Fibroblast of skin of left biceps (primary cell): ENCODE measurements at places on chromosomes 6 and 20.
A peak's percentile ranks its signal among the peaks of the same experiment; 100 is the strongest.

DNA sequence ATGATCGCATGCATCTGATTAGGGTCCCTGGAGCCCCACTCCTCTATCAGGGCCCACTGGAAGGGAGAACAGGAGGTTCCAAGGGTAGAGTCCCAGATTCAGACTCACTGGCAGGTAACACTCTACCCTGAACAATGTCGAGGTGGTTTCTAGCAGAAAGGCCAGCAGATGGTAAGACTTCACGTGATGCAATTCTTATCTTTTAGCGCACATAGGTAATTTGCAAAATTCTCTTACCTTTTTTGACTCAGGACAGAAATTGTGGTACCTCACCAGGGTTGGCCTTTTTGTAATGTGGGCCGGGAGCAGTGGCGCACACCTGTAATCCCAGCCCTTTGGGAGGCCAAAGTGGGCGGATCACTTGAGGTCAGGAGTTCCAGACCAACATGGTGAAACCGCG, 228.1 kb upstream of the JARID2 start:
- no peak for DNase-seq

DNA sequence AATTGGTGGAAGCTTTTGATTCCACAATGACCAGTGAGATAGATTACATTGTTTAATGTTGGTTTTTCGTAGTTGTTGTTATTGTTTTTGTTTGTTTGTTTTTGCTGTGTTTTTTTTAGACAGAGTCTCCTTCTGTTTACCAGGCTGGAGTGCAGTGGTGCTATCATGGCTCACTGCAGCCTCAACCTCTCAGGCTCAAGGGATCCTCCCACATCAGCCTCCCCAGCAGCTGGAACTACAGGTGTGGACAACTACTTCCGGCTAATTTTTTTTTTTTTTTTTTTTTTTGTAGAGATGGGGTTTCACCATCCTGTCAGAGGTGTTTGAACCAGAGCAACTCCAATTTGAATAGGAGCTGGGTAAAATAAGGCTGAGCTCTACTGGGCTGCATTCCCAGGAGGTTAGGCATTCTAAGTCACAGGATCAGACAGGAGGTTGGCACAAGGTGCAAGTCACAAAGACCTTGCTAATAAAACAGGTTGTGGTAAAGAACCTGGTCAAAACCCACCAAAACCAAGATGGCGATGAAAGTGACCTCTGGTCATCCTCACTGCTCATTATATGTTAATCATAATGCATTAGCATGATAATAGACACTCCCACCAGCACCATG, 10.9 kb upstream of the AKAP12 start:
- DNase-seq, result no peak

DNA sequence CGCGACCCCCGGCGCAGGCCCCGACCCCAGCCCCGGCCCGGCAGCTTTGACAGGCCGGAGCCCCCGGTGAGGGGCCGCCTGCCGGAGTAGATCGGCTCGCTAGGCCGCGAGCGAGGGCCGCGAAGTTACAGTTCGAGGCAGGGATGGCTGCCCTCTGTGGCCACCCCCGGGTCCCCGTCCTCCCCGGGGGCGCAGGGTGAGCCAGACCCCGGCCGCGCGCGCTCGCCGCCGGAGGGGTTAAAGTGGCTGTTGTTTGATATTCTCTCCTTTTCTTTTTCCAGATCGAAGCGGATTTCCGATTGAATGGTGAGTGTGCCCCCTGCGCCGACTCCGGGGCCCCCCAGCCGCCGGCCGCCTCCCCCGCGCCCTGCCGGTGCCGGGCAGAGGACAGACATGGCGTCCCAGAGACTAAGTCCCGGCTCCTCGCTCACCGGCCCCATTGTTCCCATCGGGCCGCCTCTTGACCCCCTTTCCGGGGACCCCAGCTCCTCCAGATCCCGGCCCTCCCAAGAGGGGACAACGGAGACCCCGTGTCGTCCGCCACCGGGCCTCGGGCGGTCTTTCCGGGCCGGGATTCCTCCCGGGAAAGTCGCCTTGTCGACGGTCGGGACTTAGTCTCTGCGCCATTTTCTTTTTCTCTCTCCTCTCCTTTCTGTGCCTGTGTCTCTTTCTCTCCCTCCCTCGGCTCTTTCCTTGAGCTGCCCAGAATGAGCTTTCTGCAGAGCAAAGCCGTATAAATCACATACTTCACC, 704 bp downstream of the TOP1 start:
- DNase-seq, result no peak

- DNase-seq, result no peak
These were observed 22.7 kb downstream of the LYRM2 start for GRCh38 chr6:89615882-89616281.

- DNase-seq, result no peak
These were observed 223.0 kb downstream of the HIVEP2 start for GRCh38 chr6:142722012-142722411.

GRCh38 chr6:163324688-163325389, 89.7 kb upstream of the QKI start:
- no peak for DNase-seq

- no peak for DNase-seq
These were observed 64.7 kb upstream of the APCDD1L start for GRCh38 chr20:58579819-58580473.

- no peak for DNase-seq
These were observed 881.1 kb downstream of the EPHA7 start for GRCh38 chr6:92538275-92538674.

DNA sequence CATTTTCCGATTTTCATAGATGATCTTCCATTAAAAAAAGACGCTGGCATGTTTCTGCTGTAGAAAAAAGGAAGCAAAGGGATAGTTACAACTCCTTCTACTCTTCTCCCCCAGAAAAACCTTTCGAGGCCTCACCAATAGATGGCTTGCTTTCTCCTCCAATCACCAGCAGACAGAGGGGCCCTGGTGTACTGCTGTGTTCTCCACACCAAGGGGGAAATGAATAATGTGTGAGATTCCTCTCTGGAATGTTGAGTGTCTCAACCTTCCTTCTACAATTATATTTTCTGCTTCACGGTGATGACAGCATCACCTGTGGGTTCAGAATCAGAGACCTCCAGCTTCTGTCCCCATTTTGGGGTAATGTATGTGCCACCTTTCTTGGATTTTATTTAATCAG, 185.7 kb upstream of the FLRT3 start:
- DNase-seq, result no peak

- DNase-seq, result peak; percentile 16
These were observed 92.1 kb downstream of the TASP1 start for GRCh38 chr20:13546497-13547131.

- no peak for DNase-seq
These were observed 3.6 kb downstream of the AVP start for GRCh38 chr20:3080939-3081388.

DNA sequence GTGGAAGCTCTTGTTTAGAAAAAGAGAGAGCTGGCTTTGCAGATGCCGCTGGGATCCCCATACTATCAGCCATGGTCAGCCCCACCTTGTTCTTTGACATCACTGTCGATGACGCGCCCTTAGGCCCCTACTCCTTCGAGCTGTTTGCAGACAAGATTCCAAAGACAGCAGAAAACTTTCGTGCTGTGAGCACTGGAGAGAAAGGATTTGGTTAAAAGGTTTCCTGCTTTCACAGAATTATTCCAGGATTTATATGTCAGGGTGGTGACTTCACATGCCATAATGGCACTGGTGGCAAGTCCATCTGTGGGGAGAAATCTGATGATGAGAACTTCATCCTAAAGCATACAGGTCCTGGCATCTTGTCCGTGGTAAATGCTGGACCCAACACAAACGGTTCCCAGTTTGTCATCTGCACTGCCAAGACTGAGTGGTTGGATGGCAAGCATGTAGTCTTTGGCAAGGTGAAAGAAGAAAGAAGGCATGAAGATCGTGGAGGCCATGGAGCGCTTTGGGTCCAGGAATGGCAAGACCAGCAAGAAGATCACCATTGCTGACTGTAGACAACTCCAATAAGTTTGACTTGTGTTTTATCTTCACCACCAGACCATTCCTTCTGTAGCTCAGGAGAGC, 2.4 kb upstream of the BLCAP start:
- no peak for DNase-seq

DNA sequence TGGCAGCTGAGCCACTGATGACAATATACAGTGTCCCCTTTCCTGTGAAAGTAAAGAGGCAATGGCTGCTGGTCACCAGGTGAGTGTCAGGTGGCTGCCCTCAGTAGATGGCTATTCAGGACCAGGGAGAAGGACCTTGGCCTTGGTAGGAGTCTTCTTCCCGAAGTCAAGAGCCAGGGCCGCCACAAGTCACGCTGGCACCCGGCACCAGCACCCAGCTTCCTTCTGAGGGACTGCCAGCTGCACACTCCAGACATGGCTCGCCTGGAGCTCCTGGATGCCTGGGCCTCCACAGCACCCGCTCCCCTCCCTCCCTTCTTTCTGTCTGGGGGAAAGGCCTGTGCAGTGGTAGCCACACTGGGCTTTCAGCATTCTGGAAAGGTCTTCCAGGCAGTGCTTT, 126.9 kb downstream of the TMEM242 start:
- DNase-seq, result no peak

DNA sequence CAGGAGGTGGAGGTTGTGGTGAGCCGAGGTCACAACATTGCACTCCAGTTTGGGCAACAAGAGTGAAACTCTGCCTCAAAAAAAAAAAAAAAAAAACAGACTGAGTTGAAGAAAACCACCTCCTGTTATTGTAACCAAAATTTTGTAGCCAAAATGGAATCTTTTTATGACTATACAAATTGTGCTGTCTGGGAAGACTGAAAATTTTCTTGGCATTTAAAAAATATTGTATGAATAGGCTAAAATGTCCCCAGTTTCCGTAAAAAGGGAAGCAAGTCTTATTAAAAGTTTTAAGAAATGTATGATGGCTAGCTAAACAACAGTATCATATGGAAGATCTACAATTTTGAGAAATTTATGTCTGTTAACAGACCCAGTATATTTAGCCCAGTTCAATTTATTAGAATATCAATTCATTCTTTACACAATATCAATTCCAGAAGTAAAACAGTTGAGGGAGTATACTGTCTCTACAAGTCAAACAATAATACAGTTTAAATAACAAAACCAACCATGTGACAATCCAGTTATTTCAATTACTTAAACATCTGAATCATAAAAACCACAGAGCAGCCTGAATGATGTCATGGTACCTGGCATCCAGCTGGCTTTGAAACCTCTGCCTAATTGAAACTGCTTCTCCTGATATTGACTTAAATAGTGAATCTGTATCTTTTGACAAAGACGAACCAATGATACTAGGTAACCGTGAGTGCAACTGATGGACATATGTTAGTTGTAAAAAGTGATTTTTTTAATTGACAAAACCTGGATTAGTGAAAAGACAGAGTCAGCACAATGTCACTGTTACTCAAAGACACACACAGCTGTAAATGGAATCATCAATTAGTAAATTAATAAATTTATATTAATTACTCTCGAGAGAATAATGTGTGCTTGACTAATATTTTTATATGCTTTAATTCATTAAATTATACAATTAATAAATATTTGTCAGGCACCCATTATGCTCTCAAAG, 166.6 kb upstream of the MARCKS start:
- peak; percentile 62 for DNase-seq

- DNase-seq, result no peak
These were observed 941.0 kb upstream of the ADGRB3 start for GRCh38 chr6:67694127-67694526.

DNA sequence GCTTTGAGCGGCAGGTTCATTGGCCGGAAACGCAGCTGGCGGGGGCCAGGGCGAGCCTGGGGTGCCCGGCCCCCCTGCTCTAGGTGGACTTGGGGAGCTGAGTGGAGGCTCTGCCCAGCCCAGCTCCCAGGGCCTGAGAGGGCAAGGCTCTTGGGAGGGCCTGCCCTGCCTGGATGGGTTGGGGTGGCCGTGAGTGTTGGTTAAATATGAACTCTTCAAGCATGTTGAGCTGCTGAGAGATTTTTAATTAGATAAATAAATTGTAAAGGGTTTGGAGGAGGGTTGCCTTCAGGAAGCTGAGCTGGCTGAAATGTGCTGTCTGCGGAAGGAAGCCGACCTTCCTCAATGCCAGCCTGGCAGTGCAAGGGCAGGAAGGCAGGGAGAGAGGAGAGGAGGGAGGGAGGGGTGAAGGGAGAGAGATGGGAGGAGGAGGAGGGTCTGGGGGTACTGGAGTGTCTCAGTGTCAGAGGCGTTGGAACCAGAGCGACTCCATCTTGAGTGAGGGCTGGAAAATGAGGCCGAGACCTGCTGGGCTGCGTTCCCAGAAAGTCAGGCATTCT, 39.4 kb upstream of the PMEPA1 start:
- DNase-seq, result no peak

DNA sequence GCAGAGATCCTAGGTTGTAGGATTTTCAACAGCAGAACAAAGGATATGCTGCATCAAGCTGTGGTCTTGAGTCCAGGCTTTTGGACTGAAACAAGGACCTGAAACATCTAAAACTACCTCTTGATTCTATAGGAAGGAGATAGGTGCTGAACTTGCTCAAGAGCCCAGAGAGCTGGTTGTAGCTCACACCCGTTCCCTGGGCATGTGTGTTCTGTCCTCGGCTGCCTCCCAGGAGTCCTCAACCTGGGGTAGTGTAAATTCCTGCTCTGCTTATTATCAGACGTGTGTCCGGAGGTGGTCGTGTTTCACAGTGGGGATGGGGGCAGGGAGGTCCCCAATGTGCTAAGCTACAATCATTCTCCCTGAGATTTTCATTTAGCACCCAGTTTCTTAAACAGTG, 4.8 kb downstream of the NOP56 start:
- no peak for DNase-seq

- DNase-seq, result no peak
These were observed 33.5 kb downstream of the CYB5R4 start for GRCh38 chr6:83893024-83893423.

- DNase-seq, result no peak
These were observed 38.2 kb downstream of the NOX3 start for GRCh38 chr6:155417454-155417853.

GRCh38 chr6:161238500-161238899, 35.4 kb downstream of the AGPAT4 start:
- DNase-seq, result no peak

DNA sequence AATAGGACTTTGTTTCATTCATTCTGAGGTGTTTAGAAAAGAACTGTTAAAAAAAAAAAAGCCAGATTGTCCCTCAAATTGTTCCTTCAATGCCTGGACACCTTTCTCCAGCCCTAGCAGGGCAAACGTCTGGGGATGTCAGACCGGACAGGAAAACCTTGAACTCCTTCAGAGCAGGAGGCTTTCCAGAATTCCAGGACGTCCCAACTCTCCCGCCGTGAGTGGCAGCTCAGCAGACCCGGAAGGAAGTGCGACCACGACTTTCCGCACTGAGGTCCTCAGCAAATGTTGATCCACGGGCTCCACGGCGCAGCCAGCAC, 139.1 kb downstream of the DLL1 start:
- no peak for DNase-seq

DNA sequence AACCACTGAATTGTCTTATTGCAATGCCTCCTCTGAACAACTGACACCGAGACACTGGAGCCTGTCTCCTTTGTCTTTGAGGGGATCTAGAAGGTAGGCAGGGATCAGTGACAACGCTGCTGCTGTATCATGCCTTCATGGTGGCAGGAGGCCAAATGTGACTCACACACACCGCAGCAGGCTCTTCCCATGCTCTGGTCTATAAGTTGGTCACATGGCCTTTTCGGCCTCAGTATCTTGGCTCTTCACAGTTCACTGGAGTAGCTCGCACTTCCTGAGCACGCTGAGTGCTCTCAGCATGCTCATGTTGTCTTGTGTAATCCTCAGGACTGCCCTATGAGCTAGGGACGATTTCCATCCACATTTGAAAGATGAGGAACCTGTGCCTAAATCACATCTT, 167.4 kb upstream of the PCSK2 start:
- DNase-seq, result no peak
